ENCODE measurements at places on chromosomes 2 and 18.

DNA sequence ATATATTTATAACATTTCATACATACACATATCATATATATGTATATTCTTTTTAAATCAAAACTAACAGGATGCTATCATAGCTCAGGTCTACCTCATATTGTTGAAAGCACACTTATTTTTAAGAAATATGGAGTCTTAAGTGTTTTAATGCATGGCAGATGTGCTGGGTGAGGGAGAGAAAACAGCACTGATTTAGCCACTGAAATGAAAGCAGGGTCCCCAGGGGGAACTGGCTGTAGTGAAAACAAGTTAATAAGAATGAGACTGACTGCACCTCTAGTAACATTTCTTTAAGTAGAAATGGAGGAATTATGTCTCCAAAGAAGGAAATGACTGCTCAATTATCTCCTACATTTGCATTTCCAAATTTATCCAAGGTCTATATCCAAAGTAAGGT is 857.8 kb downstream of the DCDC2C start:
- no peak for DNase-seq

DNA sequence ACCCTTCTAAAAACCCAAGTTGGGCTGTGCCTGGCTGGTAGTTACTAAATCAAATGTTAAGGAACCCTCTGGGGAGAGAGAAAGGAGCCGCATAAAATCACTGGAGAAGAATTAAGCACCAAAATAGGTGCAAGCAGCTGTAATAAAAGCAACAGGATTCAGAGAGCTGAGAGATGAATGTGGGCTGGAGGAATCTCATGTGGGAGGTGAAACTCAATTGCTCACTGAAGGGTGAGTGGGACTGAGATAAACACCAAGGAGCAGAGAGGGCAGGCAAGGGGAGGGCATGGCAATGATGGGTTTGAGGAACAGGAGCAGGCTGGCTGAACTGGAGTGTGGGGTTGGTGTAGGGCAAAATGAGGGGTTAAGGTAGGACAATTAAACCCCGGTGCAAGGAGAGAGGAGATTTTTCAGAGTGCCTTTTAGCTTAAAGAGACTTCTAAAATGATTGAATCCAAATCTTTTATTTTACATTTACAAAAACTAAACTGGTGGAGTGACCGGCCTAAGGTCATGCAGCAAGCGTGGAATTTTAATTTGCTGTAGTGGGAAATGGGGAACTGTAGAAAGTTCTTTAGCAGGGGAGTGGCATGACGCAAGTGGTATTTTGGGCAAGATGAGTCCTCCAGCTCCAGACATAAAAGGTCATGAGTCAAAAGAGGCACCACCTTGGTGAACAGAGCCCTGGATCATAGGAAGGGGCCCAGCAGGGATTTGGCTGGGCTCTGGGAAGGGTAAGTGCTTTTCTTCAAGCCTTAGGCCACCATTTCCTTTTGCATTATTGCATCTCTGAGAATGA is 10.5 kb downstream of the PLB1 start:
- no peak for DNase-seq

DNA sequence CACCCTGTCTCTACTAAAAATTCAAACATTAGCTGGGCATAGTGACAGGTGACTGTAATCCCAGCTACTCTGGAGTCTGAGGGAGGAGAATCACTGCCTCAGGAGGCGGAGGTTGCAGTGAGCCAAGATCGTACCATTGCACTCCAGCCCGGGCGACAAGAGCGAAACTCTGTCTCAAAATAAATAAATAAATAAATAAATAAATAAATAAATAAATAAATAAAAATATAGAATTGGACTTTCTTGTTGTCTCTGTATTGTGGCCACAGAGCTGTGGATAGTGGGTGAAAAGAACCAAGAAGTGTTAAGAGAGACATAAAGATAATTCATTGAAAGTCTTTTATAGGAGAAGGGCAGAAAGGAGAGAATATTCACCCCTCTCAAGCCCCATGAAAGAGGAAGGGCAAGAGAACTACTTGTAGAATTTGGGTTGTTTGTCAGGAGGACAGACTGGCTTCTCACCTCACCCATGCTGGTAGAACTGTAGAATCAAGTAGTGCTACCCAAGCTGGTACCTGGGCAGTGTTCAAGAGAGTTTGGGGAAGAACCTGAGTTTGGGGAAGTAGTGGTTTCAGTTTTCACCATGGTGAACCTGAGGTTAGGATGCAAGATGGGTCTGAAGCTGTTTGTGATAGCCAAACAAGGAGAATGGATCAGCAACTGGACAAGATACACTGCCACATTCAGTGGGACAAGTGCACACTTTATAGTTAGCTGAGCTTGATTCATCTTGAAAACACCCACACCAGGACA is 256.5 kb downstream of the CD226 start:
- DNase-seq, result no peak

DNA sequence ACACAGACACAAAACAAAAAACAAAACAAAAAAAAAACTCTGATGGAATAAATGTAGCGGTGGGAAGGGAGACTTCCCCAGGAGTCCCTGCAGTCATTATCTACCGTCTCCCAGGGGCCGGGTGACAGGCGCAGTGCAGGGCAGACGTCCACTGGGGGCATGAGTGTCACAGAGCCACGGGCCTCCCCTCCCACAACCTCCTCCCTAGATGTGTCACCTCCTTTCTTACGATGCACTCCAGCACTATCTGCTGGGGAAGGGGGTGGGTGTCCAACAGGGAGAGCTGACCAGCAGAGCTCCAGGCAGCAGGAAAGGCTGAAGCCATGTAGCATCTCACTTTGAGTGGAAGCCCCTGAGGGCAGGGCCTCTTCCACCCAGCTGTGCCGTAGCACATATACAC is 84.5 kb downstream of the LONRF2 start:
- DNase-seq, result no peak

GRCh38 chr18:45938488-45938935 is 28.6 kb downstream of the EPG5 start:
- no peak for DNase-seq

GRCh38 chr2:103959174-103960128 is 894.5 kb upstream of the POU3F3 start:
- no peak for DNase-seq

DNA sequence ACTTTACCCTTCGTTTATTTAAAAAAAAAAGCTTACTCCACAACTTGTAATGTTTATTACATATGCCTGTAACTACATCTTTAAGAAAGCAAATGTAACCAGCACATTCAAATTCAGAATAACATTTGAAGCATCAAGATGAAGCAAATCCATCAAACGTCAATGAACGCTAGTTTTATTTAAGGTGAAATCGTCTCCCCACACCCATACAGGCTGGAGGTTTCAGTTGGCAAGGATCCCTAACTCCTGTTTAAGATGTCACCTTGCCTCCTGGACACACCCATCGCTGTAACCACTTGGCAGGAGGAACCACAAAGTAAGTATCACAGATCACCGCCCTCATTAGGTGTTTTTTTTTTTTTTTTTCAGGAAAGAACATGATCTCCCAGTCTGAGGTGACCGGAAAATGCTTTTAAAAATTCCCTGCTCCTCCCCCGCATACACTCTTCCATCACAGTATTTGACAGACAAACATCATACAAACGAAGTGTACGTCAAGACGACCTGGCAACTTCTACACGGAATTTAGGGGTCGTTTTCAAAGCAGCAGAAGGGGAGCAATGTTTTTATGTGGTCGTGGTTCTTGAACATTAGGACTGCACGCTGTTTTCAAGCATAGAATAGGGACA is 19.7 kb upstream of the STPG4 start:
- no peak for DNase-seq

DNA sequence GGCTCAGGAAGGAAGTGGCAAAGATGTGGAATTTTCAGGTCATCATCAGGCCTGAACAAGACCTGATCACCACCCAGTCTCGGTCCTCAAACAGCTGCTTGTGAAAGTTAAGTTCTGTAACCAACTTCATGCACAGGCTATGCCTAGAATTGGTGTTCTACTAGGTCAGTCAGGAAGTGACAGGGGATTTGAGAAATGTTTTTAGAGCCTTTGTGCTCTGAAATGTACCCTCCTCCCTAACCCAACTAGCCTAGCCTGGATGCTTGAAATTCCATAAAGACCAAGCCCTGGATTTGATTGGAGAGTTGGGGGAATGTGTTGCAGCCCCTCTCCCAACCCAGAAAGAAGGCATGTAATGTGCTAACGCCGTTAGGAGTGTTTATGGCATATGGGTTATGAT is 63.3 kb downstream of the TGOLN2 start:
- no peak for DNase-seq

GRCh38 chr2:181112916-181113315 is 132.5 kb downstream of the UBE2E3 start:
- no peak for DNase-seq

- peak; percentile 24 for DNase-seq
These were observed 145.4 kb upstream of the RIOK3 start for GRCh38 chr18:23307567-23308295.

GRCh38 chr2:50469784-50470183 is 562.1 kb downstream of the NRXN1 start:
- no peak for DNase-seq

- DNase-seq, result no peak
These were observed 1739.1 kb upstream of the PIK3C3 start for GRCh38 chr18:40215979-40216378.

GRCh38 chr2:158486970-158487325 is 30.2 kb downstream of the PKP4 start:
- no peak for DNase-seq

DNA sequence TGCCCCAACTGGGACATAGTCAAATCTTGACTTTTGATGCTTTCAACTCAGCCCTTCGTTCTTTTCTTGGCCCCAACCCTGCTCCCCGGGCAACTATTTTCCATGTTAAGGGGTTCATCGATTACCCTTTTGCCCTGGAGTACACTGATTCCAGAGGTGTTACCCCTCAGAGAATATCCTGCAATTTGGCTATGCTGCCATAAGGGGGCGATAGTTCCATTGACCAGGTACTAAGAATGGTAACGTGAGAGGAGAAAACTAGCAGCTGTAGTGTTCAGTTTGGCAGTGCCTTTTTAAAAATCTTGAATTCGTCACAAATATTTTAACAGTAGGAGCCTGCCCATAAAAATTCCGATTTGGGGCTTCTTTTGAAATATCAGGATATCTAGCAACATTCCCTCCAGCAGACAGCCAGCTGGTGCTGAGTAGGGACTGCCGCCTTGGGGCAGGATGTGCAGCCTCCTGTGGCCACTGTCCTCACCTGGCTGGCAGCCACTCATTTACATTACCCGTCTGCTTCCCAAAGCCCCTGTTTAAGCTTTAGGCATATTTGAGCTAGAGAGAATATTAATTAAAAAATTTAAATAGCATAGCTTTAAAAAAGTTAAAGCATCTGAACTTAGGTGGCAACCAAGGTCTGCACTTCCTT is 146.3 kb upstream of the SKOR2 start:
- no peak for DNase-seq

GRCh38 chr2:73070643-73071359 is 711 bp downstream of the SFXN5 start:
- peak; percentile 61 for DNase-seq

GRCh38 chr2:241788135-241788534 is 11.5 kb downstream of the GAL3ST2 start:
- DNase-seq, result no peak

- peak; percentile 47 for DNase-seq
These were observed 2.2 kb upstream of the CASP8 start for GRCh38 chr2:201257956-201258665.

DNA sequence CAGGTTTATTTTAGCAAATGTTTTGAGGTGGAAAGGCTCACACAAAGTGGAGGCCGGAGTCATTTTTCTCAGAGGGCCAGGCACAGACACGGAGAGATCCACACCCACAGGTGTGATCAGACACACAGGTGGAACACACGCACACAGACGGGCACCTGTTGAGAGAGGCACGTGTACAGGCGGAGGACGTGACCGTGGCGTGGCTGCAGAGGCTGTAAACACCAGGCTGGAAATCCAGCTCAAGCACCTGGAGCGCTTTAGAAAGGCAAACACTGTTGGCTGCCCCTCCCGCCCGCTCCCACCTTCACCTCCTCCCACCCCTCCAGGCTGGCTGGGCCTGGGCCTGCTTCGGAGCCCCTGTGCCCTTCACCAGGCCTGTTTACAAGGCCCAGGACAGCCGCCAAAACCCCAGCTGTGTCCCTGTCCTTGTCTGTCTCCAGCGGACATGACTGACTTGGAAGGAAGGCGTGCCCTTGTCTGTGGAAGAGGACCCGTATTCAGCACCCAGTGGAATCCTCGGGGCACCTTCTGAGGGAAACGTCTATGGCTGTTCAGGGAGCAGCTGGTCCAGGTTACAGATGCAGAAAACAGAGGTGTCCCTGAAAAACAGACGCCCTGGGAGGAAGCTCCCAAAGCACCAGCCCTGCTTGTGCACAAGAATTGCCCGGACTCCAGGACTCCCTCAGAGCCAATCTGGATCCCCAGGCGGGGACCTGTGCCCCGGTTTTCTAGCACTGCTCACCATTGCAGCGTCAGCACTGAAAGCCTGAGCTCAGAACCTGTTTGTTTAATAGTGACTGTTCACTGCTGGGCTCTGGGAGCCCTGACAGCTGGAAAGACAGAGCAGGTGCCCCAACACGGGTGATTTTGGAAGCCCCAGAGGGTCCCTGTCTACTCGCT is 134.3 kb upstream of the HAAO start:
- DNase-seq, result no peak

DNA sequence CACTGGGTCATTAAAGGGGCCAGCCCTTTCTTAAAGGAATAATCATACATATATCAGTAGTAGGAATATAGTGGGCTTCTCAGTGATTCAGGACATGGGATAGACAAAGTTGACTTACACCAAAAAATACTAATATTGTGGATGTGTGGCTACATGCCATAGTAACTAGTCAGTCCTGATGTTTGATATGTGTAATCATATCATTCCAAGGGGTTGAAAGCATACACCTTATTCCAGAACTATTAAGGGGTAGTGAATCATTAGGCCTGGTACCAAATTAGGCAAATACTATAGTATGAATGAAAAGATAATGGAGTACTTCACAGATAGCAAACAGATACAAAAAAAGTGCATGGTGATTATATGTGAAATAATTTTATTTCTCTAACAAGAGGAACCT is 814.9 kb upstream of the NRXN1 start:
- no peak for DNase-seq

- no peak for DNase-seq
These were observed 48.4 kb upstream of the NARS1 start for GRCh38 chr18:57670046-57670445.

DNA sequence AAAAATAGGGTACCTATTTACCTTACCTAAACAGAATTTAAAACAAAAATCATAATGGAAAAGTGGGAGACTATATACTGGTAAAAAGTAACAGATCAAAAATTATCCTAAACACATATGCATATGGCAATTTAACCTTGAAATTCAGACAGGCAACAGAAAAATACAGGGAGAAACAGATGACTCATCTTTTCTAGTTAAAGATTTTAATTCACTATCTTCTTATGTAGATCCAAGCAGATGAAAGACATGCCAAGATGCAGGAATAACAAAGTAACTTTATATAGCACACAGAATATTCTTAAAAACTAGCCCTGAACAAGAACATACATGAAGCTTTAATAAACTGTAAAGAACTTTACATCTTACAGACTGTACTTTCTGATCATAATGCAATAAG is 30.9 kb downstream of the PRPF40A start:
- no peak for DNase-seq

DNA sequence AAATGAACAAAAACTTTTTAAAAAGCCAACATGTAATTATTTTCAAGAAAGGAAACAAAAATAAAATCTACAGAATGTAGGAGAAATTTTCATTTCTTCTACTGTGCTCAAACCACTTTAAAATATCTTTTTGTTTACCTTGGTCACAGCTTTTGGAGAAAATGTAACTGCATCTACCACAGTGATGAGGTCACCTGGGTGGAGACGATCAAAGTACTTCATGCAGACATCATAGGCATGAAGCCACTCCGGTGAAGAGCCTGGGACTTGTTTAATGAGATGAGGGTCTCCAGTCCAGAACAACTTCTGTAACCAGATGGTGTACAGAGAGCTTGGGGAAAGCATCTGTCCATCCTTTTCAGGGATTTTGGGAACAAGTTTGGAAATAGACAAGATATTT is 285.8 kb downstream of the NBAS start:
- DNase-seq, result no peak

Data from T1000 (cell line).